Renal pelvis (tissue), 12 donors: ENCODE measurements at places on chromosomes 5 and 9. TPM values are rescaled to one million over a fixed set of nuclear protein-coding genes. Genes with fewer than 3 reads are reported as not detected.

DNA sequence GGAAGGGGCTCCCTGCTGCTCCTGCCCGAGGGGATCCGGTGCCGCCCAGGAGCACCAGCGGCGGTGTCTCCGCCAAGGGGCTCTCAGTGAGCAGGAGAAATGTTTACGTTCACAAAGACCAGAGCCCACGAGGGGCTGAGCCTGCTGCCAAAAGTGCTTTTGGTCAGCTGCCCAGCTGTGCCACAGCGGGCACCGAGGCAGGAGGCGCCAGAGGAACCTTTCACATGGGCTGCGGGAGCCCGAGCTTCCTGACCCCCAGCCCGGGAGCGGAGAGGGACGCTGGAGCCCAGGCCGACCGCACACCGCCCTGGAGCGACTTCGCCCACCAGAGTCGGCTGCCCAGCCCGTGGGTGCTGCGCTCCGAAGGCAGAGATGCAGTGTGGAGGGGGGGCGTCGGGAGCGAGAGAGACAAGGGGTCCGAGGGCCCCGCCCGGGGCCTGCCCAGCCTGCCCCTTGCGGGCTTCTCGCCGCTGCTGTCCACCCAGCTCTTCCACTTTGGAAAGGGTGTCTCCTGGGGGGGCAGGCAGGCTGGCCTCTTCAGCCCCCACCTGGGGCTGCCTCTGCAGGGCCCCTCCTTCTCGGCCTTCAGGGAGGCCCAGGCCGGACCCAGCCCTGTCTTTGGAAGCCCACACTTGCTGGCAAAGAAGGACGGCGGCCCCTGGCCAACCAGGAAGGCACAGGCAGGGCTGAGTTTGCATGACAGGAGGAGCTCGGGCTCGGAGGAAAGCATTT is 7.9 kb downstream of the PPP1R26 start:
- no peak for DNase-seq

DNA sequence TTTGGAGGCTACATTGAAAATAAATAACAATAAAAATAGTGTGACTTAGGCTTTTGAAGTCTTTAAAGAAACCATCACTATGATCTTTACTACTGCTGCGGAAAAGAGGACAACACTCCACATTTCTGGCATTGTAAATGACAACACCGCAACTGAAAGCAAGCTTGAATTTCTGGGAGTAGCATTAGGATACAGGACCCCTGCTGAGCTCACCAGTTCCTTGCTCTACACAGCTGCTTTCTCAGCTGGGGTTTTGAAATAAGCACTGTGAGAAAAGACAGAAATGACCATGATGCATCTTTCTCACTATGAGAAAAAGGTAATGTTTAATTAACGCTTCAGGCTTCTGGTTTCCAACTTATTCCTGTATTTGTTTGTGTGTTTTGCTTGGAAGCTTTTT is 168.0 kb downstream of the TAF11L14 start:
- no peak for DNase-seq

DNA sequence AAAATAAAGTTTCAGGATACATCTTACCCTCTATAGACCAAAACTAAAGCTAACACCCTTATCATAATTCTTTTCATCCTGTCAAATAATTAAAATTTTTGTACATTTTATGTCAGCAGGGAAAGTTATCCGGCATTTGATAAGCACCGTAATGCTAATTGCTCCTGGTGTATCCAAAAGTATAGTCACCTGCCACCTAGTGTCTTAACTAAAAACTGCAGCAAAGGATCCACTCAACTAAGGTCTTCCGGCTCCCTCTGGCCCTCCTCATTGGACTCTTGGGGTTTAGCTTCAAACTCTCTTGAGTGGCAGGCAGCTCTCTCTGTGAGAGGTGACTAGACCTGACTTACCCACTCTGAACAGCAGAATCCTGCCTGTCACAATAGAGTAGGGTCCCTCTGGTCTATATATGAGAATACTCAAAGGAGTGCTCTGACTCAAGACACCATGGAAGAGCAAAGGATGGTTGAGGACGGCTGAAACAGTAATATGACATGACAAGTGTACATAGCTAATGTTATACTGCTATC is 60.4 kb upstream of the CAST start:
- peak; percentile 60 for DNase-seq

DNA sequence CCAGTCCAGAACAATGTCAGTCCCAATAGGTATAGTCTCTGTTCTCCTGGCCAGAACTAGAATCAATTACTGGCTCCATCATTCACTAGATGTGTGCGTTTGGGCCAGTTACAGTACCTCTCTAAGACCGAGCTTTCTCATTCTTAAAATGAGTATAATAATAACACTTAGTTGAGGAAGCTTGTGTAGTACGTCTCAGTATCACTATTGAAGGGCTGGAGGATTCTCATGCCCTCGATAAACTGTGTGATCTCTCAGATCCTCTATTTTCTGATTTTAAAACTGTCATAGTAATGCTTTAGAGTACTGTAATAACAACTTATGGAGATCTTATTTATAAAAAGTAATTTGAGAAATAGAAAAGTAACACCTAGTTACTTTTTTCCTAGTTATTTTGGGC is 50.7 kb downstream of the CDKN2A start:
- DNase-seq = no peak

- no peak for DNase-seq
Measured at GRCh38 chr9:74458832-74459231, 38.3 kb upstream of the RORB start.

- no peak for DNase-seq
Measured at GRCh38 chr9:82989929-82990328, 73.0 kb downstream of the RASEF start.

DNA sequence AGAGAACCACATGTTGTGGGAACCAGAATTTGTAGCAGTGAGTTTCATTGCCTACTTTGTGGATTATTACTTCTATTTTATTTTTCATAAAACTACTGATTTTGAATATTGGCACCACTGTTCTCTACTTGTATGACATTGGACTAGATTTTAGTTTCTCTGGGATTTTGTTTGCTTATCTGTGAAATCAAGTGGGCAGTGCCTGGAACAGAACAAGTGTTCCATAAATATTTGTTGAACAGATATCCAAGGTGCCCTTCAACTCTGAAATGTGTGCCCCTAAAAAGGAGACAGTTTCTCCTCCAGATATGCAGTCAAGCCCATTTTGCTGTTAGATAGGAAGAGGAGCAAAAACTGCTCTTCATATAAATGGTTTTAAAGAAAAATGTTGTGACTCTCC is 42.6 kb downstream of the ADAMTSL1 start:
- DNase-seq = no peak

DNA sequence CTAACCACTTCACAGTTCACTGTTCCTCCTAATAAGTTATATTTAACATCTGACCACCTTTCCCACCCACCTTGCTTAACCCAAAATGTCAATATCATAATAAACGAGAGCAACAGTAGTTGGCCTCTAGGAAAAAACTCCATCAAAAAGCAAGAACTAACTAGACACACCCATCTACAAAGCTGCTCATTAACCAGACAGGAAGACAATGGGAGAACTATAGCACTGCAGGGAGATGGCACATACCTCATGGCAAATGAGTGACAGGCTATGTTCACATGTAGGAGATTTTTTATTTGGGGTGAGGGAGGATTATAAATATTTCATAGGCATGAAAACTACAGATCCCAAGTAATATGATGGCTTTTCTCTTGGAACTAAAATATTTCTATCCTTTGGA is 23.6 kb upstream of the CDK5RAP2 start:
- no peak for DNase-seq

DNA sequence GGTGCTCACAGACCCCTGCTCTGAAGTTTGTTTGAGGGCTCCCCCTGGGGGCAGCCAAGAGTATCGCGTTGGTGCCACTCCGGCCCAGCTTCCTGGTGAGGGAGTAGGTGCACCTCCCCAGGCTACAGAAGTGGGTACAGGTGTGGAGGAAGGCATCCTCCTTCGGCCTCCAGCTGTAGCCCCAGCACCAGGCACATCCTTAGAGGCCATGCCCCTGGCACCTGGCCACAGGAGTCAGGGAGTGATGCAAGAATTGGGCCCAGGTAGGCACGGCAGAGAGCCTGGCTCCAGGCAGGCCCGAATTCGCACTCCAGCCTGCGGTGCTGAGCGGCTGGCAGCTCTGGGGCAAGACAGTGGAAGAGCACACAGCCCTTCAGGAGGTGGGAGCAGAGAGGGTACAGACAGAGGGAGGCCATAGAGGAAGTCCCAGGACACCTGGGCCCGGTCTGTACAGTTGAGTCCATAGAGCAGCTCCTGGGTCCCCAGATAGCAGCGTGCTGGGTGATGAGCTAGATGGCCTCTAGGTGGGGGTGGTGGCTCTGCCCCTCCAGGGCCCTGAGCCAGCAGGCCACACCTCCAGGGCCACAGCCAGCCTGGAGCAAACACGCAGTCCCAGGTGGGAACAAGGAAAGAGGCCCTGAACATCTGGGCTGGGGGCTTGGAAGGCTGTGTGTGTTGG is 2.4 kb downstream of the SAPCD2 start:
- DNase-seq = no peak

GRCh38 chr5:148933903-148934432 is 107.6 kb downstream of the ADRB2 start:
- no peak for DNase-seq

- no peak for DNase-seq
Measured at GRCh38 chr5:145189746-145190145, 645.4 kb downstream of the PRELID2 start.

- DNase-seq = no peak
Measured at GRCh38 chr5:59002162-59002825, 419.4 kb downstream of the RAB3C start.

DNA sequence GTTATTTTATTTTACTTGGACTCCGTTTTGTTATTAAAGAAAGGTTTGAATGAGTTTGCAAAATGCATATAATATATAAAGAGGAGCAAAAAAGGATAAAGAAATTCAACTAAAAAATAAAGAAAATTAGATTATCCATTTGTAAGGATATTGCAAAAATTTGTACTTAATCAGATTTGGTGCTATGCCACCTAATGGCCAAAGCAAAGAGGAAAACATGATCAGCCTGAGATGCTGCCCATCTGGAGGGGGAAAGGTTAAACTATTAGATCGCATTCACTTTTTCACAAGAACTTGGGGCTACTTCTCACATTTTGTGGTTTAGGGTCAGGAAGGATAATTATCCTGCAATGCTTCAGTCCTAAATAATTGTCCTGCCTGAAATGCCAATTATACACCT is 350.6 kb downstream of the MLLT3 start:
- no peak for DNase-seq

DNA sequence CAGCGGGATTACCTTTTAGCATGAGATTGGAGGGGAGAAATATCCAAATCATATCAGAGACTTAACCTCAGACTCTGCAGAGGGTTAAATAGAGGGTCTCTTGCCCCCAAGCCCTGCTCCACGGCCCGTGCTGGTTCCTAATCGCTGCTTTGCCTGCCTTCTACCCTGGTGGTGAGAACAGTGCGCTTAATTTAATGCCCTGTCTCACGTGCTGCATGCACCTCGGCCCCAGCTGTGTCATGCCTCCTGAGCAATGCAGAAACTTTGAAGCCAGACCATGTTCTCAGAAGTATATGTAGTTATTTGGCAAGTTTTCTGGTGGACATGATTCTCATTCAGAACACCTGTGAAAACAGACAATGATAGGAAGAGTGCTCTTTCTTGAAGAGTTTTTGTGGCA is 1.4 kb downstream of the OTULIN start:
- no peak for DNase-seq

- no peak for DNase-seq
Measured at GRCh38 chr5:10595672-10596309, 31.9 kb downstream of the ANKRD33B start.

DNA sequence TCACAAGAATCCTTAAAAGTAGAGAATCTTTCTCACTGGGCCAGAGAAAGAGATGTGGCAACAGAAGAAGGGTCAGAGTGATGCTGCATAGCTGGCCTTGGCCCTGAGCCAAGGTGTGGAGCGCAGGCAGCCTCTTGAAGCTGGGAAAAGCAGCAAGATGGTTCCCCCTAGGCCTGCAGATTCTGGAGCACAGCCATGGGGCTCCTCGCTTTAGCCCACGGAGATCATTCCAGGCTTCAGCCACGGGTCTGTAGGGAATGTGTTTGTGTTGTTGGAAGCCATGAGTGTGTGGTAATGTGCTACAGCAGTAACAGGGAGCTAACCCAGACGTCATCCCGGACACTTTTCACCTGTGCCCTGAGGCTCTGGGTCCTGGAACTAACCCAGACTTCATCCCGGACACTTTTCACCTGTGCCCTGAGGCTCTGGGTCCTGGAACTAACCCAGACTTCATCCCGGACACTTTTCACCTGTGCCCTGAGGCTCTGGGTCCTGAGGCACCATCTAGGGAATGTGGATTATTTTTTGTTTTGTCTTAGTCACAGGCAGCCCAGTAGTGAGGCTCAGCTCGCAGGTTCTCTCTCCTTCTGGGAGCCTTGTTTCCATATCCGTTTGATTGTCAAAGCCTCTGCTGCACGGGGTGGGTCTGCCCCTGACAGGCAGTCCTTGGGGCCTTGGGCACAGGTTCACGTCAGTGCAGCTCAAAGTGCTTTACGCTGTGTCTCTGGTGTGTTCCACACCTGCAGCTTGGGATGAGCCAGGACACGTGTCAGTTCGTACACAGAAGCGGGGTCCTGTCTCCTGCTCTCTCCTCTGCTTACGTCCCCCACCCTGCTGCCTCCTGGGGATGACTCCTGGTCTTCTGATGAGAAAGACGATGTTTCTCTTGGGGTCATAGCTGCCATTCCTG is 56.3 kb upstream of the EXOC3 start:
- DNase-seq = no peak

DNA sequence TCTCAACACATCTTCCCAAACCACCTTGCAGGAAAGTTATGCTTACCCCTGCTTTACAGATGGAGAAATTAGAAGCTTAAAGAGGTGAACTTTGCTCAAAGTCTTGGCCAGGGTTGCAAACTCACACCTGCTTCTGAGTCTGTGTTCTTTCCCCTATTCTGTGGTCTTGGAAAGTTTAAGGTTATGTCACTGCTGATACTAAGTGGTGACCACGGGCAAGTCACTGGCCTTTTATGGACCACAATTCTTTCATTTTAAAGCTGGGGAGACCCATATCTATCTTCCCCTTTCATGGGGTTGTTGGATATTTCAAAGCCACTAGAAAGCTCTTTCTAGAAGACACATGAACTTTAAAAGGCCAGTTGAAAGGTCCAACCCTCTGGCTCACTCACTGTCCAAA is 95.4 kb upstream of the KLF4 start:
- no peak for DNase-seq

GRCh38 chr5:10892147-10892910 is 131.3 kb upstream of the DAP start:
- no peak for DNase-seq

NEURL1B gene
- 16.6 TPM for polyA plus RNA-seq

RAB3C gene
- polyA plus RNA-seq = 1.4 TPM

PSD2 gene
- polyA plus RNA-seq = 1.9 TPM

CD14 gene
- polyA plus RNA-seq = 8.4 TPM

LHX2 gene
- polyA plus RNA-seq = 0.16 TPM

GPR150 gene
- polyA plus RNA-seq = not detected

SLC34A1 gene
- polyA plus RNA-seq = 304 TPM
